NCI-H1105 (cell line): ENCODE measurements at places on chromosomes 7 and 10.

GRCh38 chr7:92820191-92820590 lies 16.2 kb downstream of the CDK6 start:
- no peak for DNase-seq

- no peak for DNase-seq
Measured at GRCh38 chr7:52592698-52593097, 442.7 kb upstream of the POM121L12 start.

DNA sequence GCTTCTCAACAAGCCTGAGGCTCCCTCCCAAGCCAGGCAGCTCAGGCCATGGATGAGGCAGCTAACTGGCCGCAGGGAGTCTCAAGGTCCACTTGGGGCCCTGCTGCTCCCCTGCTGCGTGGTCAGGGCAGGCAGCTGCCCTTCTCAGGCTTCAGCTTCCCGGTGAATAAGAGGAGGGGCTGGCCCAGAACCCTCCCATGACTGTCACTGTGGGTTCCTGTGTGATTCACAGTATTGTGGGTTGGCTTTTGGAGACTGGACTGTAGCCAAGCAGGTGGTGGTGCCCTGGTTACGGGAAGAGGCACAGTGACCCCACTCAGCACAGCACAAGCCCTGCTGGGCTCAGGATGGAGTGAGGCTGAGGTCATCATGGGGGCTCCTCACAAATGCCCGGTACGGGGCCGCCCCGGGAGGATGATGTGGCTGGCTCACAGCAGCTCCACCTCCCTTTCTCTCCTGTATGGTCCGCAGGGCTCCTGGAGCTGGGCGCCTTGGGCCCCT lies 189.8 kb downstream of the HECW1 start:
- DNase-seq, result no peak

- DNase-seq, result no peak
Measured at GRCh38 chr10:5730766-5731165, 46.1 kb downstream of the TASOR2 start.

- no peak for DNase-seq
Measured at GRCh38 chr10:44971935-44972757, 6.5 kb downstream of the DEPP1 start.

DNA sequence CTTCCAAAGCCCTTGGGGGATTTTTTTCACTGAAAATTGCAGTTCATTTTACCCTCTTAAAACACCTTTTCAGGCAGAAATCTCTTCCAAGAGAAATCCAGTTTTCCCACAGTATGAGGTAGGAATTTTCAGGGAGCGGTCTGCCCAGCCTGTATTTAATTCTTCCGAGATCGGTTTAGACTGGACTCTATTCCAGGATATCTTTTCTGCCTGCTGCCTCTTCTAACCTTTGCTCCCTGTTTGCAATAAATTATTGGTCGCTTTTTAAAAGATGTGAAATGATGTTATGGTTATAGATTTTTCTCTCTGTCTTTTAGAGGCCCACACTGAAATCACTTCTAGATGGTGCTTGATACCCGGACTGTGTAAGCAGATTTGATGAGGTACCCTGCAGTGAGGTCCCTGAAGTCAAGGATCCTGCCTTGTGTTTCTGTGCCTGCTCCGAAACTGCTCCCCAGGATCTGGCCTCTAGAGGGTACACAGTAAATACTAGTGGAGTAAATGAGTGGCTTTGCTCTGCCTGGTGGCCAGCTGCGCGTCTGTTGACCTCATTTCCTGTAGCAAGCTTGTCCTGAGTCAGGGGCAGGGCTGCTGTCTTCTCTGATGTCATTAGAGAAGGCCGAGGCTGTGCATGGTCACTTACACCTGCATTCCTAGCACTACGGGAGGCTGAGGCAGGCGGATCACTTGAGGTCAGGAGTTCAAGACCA lies 191.6 kb downstream of the FANK1 start:
- DNase-seq, result no peak

- no peak for DNase-seq
Measured at GRCh38 chr10:35637462-35637861, 4.6 kb downstream of the FZD8 start.

DNA sequence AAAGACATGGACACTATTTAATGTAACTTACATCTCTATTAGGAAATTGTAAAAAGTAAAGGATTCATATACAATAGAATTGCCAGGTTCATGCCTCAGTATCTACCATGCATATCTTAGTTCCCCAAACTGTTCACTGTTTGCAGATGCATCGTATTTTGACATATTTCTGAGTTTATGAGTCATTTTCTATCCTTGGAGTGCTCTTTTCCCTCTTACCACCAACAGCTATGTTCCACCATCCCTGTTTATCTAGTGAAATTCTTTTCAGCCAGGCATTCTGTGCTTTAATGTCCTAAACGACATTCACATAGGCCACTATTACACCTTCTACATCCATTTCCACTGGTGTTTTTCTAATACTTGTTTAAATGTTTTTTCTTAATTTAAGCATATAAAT lies 139.4 kb upstream of the HPS1 start:
- DNase-seq, result no peak

- DNase-seq, result no peak
Measured at GRCh38 chr10:18793951-18794350, 134.7 kb downstream of the ARL5B start.

DNA sequence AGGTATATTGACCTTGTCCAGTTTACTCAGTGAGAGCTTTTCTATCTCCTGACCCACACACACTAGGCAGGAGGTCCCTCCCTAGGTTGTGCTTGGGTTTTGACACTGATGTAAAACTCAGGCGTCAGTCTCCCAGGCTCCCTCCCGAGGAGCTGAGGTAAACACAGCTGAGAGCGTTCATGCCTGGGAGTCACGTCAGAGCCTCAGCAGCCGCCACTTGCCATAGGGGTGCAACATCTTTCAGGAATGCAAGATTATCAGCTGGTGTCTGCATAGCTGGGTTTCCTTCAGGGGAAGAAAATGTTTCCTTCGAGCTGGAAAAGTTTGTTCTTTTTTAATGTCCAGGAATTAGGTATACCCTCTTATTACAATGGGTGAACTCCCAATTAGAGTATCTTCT lies 70.6 kb downstream of the FGFR2 start:
- no peak for DNase-seq
